Iris pigment epithelial cell (primary cell): ENCODE measurements at places on chromosomes 7 and 10.

DNA sequence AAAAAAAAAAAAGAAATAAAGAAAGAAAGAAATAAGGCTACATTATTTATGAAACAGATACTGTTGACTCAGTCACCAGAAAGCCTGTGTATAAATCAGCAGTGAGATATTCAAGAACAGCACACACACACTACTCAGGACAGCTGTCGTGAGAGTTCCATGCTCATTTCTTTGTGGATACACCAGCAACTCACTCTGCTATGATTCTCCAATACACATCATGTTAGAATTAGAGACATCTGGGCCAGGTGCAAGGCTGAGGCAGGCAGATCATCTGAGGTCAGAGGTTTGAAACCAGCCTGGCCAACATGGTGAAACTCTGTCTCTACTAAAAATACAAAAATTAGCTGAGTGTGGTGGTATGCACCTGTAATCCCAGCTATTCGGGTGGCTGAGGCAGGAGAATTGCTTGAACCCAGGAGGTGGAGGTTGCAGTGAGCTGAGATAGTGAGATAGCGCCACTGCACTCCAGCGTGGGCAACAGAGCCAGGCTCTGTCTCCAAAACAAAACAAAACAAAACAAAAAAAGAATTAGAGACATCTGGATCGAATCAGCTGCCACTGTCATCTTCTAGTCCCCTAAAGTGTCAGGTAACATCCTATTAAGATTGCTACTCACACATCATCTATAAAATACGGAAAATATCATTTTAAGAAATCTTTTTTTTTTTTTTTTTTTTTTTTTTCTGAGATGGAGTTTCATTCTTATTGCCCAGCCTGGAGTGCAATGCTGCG is 11.2 kb upstream of the NUPR2 start:
- DNase-seq, result no peak

GRCh38 chr10:72334196-72334824 is 20.4 kb downstream of the DNAJB12 start:
- peak; percentile 87 for DNase-seq

DNA sequence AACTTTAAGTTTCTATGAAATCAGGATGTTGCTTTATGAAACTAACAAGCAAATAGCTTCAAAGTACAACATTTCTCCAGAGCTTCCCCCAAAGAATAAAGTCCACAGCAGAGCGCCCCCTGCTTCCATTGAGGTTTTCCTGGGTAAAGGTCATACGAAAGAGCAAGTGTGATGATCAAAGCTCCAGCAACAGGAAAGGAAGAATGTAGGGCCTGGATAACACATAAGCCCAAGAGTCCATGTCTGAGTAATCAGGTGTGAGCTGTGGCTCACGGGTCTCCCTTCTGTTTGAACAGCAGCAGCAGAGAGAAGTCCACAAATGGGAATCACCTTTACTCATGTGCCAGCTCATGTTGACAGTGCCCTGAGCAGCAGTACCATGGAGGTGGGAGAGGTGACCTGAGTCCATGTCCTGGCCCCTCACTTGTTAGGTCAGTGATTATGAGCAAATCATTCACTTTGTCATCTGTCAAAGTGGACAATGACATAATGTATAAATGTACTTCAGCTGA is 50.5 kb downstream of the MRPL32 start:
- DNase-seq, result no peak

GRCh38 chr7:3616306-3616705 is 315.3 kb downstream of the SDK1 start:
- DNase-seq, result no peak

GRCh38 chr10:82908751-82909150 is 1033.8 kb downstream of the NRG3 start:
- DNase-seq, result no peak

- no peak for DNase-seq
Measured at GRCh38 chr7:8094164-8095140, 125.9 kb downstream of the GLCCI1 start.

GRCh38 chr10:87842776-87843497 is 20.4 kb downstream of the KLLN start:
- peak; percentile 90 for DNase-seq

GRCh38 chr10:87626422-87626892 is 33.2 kb upstream of the PAPSS2 start:
- DNase-seq, result no peak

DNA sequence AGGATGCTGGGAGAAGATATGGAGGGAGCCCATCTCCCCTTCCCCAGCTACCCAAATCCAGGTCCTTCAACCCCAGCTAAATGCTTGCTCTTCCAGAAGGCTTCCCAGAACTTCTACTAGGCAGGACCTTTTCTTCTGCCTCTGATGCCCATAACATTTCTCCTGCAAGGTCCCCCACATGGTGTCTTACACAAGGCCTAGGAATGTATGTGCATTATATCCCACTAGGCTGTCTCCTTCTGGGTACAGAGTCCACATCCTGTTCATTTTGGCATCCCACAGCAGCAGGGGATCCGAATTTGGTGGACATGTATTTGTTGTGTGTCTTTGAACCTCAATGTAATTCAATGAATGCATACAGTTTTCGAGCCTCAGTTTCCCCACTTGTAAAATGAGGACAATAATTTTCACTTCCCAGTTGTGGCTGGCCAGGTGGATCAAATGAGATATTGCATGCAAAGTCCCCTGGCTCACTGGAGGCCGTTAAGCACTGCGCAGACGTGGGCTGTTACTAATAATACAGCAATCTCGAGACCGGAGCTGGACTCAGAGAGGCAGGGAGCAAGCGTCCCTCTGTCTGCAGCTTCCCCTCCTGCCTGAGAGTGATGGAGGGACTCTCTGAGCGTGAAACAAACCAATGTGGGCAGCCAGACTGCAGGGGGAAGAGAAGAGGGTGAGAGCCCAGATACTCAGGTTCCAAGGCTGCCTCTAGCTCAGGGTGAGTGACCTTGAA is 18.6 kb upstream of the YWHAG start:
- DNase-seq, result peak; percentile 24

GRCh38 chr10:103645141-103646054 is 151.9 kb downstream of the NEURL1 start:
- peak; percentile 95 for DNase-seq

DNA sequence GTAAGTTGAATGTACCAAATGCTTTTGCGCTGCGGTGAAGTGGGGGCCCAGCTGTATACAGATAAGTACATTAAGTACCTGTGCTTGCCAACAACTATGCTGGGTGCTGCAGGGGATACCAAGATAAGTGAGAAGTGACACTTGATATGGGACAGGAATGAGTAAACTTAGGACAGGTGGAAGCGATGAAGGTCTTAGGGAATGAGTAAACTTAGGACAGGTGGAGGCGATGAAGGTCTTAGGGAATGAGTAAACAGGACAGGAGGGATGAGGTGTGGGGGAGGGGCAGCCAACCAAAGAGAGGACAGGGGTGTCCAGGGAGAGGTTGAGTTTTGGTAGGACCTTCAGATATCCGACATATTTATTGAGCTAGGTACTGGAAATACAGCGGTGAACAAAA is 1.4 kb downstream of the MDH2 start:
- DNase-seq, result no peak

- no peak for DNase-seq
Measured at GRCh38 chr10:11341283-11341960, 270.0 kb downstream of the USP6NL start.

DNA sequence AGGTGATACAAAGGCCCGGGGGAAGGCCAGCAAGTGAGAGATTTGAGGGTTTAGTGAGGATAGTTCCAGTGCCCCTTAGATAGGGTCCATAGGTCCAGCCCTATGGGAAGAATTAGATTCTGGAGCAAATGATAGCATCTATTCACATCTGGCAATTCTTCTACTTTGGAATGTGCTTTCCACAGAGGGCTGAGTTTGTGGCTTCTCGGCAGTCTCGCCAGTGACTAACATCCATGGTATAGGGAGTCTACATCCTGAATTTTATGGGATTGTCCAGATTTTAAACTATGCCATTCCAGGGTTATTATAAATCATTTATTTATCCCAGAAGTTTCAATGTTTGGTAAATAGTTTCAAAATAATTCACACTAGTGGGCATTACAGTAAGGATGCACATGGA is 207.3 kb upstream of the ADO start:
- no peak for DNase-seq

GRCh38 chr10:48460182-48460581 is 144.7 kb downstream of the ARHGAP22 start:
- DNase-seq, result no peak

- DNase-seq, result no peak
Measured at GRCh38 chr10:102661658-102662028, 17.4 kb downstream of the TRIM8 start.

GRCh38 chr10:50393784-50394467 is 142.6 kb upstream of the ASAH2 start:
- DNase-seq, result peak; percentile 79

DNA sequence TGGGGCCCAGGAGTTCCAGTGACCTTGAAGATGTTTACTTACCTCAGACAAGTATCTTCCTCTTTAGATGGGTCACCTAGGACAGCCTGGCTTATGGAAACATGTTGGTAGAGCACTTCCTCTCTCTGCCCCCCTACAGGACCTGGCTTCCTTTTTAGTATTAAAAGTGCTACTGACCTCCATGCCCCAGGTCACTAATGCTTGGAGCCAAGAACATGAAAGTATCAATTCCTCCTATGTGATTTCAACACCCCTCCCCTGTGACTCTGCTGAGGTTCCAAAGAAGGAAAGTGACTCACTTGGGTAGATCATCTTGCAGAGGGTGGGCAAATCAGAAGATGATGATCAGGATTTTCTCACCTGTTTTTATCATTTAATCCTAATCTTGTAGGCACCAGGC is 125.3 kb upstream of the CCDC6 start:
- peak; percentile 26 for DNase-seq

GRCh38 chr10:70648427-70648826 is 23.9 kb upstream of the ADAMTS14 start:
- no peak for DNase-seq

- no peak for DNase-seq
Measured at GRCh38 chr10:125080984-125081383, 79.4 kb downstream of the CTBP2 start.

DNA sequence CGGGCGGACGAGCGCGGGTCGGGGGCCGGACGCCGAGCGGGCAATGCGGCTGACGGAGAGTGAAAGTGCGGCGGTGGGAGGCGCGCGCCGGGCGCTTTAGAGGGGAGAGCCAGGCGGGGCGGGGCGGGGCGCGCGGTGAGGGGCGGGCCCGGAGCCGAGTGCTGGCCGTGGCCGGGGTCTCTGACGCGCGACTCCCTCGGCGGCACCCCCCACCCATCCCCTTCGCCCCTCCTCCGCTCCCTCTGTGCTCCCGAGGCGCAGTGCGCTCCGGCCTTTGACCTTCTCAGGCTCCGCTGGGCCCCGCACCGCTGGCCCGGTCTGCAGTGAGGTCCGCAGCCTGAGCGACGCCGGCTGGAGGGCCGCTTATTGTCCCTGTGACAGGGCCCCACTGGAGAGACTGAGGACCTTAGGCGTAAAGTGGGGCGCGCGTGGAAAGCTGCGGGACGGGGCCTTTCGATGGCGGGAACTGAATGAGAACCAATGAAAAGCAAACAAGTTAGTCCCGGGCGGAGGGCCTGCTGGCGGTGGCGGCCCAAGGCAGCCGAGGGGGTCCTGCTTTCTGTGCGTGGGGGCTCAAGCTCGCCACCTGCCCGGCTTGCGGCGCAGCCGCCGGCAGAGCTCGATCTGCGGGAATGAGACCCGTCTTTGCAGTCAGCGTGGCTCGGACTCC is at the start of gene CXCL12:
Gene CXCL12, minus strand, starts transcription at position 72 of the 670 bp plus-strand sequence. CDS start 92 bp downstream, outside the sequence.
- no peak for DNase-seq

DNA sequence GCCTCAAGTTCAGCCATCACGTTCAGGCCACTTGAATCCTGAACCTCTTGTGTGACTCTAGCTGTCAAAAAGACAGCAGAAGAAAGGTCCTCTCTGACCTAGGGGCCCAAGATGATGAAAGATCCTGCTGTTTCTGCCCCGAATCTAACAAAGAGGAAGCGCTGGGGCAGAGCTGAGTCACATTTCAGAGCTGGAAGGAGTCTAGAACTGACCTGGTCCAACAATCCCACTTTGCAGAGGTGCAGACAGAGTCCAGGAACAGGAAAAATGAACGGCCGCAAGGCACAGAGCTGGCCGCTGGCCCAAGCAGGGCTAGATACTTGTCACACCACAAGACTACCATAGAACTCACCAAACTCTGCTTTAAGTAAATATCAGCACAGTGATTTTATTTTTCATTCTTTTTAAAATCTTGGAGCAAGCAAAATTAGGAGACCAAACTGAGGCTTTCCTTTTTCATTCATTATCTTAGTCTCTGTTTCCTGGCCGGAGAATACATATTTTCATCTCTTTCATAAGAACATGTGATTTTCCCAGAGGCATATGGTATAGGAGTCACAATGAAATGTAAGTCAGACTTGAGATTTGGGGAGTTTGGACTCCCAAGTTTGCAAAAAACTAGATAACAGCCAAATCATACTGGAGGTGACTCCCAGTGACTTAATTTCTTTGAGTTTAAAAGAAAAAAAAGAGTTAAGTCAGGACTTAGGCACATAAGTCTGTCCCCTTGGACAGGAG is 52.8 kb downstream of the CHST15 start:
- DNase-seq, result no peak

- peak; percentile 96 for DNase-seq
Measured at GRCh38 chr10:3785251-3785850, 342 bp upstream of the KLF6 start.

DNA sequence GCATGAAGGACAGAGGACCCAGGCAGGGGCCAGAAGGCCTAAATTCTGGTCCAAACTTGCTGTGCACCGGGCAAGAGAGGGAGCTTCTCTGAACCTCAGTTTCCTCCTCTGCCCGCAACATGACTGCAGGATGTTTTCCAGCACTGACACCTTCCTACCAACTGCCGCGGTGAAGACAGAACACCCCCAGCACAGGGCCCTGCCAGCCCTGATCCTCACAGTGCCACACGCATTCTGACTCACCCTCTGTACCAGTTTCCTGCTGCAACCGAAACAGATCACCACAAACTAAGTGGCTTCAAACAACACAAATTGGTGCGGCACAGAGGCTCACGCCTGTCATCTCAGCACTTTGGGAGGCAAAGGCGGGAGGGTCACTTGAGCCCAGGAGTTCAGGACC is 18.1 kb downstream of the MAD1L1 start:
- no peak for DNase-seq

DNA sequence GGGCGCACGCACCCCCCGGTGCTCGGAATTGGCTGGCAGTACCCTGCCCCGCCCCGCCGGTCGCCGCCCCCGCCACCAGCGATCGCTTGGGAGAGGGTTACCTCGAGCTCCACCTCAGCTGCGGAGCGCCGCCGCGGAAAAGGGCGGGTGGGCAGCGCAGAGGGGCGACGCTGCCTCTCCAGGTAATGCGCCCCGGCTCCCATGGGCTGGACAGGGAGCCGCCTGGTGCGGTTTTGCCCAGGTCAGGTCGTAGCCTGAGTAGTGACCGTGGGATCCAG is 1.3 kb downstream of the PFKFB3 start:
- DNase-seq, result no peak

DNA sequence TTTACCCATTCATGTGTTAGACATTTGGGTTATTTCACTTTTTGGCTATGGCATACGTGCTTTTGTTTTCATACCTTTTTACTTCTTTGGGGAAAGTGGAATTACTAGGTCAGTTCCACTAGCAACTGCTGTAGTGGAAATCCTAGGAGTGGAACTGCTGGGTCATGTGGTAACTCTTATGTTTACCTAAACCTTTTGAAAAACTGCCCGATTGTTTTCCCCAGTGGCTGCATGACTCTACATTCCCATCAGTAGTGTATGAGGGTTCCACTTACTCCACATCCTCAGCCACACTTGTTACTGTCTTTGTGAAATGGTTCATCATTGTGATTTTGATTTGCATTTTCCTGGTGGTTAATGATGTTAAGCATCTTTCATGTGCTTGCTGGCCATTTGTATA is 82.3 kb downstream of the TAX1BP1 start:
- no peak for DNase-seq

- peak; percentile 41 for DNase-seq
Measured at GRCh38 chr7:157139111-157139809, 534 bp downstream of the UBE3C start.
